Prostate gland (tissue), 2 donors: ENCODE measurements at places on chromosomes 4 and X. TPM values are rescaled to one million over a fixed set of nuclear protein-coding genes. Genes with fewer than 3 reads are reported as not detected.

- H3K4me3 ChIP-seq = no peak overlapping the region
- H3K27ac ChIP-seq = peak overlapping the region; percentile 96
- DNase-seq = no peak
- H3K36me3 ChIP-seq = no peaks in the 10 kb centered on the region
- H3K4me1 ChIP-seq = peaks cover 16% of the 10 kb centered on the region
These were observed 101.5 kb upstream of the MAML3 start for GRCh38 chr4:140255467-140255866.

GRCh38 chr4:30768277-30768676 lies 48.1 kb downstream of the PCDH7 start:
- DNase-seq = no peak
- H3K27me3 ChIP-seq = no peaks in the 10 kb centered on the region
- H3K4me1 ChIP-seq = no peaks in the 10 kb centered on the region
- no peak overlapping the region for H3K27ac ChIP-seq

DNA sequence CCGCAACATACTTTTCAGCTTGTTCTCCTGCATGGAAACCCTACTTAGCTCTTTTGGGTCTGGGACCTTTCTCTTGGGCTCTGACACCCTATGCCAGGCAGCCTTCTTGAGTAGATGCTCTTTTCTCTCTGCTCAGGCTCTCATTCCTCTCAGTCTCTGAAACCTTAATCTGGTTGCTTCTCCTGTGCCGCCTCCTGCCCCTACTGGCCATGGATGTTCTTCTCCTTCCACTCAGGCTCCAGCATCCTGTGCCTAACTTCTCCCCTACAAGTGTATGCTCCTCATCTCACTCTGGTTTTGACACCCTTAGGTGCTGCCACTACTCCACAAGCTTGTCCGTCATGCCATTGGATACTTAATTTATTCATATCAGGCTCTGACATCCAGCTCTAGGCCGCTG lies 15.2 kb downstream of the BLTP1 start:
- no peaks in the 10 kb centered on the region for H3K36me3 ChIP-seq
- DNase-seq = no peak
- H3K4me3 ChIP-seq = no peak overlapping the region
- H3K27ac ChIP-seq = no peak overlapping the region

Gene IGFBP7
- total RNA-seq = 322 TPM

Gene HPGD
- total RNA-seq = 6.5 TPM

DNA sequence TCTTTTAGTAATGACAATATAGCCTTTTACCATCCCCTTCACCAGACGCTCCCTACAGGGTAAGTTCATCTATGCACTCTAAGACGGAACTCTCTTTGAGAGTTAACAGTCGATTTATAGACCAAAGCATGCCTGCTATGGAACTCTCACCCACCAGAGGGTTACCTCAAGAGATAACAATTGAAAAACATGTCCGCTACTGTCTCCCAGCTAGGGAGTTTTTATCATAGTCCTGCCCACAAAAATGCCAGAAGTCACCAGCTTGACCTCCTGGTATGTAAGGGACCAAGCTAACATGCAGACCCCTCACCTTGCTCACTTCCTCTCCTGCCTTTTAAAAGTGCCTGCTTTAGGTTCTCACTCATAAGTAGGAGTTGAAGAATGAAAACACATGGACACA lies 16.7 kb upstream of the YTHDC1 start:
- no peak overlapping the region for H3K4me3 ChIP-seq
- no peaks in the 10 kb centered on the region for H3K36me3 ChIP-seq
- H3K27me3 ChIP-seq = no peaks in the 10 kb centered on the region
- no peaks in the 10 kb centered on the region for H3K4me1 ChIP-seq
- H3K27ac ChIP-seq = no peak overlapping the region

DNA sequence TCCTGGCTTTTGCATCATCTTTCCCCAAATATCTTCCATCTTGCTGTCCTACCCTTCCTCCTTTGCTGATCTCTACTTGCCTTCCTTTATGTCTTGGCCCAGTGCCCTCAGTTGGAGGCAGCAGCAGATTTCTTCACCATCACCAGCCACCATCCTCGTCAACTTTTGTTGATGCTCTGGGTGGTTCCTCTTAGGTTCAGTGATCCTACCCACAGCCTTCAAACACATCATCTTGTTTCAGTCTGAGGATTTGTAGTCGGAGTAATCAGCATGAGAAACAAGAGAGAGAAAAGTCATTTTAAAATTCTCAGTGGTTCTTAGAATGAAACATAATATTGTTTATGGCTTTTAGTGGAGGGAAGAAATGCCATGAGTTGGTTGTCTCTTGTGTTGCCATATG lies 65.8 kb downstream of the FTHL17 start:
- no peak for DNase-seq
- no peak overlapping the region for H3K4me3 ChIP-seq

DNA sequence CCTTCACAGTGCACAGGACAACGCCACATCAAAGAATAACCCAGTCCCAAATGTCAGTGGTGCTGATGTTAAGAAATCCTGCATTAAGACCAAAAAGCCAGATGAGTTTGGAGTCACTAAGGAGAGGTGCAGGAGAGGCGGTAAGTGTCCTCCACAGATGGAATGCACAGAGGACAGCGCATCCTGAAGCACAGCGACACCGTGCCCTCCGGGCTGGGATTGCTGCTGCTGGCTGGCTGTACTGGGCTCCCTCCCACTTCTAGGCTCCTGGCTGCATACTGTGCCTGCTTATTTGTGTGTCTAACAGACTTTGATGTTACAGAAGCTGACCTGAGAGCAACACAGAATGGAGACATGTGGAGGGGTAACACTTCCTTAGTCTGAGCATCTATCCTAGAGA lies 325.6 kb upstream of the BOD1L1 start:
- no peaks in the 10 kb centered on the region for H3K4me1 ChIP-seq
- no peaks in the 10 kb centered on the region for H3K27me3 ChIP-seq
- no peak for DNase-seq

DNA sequence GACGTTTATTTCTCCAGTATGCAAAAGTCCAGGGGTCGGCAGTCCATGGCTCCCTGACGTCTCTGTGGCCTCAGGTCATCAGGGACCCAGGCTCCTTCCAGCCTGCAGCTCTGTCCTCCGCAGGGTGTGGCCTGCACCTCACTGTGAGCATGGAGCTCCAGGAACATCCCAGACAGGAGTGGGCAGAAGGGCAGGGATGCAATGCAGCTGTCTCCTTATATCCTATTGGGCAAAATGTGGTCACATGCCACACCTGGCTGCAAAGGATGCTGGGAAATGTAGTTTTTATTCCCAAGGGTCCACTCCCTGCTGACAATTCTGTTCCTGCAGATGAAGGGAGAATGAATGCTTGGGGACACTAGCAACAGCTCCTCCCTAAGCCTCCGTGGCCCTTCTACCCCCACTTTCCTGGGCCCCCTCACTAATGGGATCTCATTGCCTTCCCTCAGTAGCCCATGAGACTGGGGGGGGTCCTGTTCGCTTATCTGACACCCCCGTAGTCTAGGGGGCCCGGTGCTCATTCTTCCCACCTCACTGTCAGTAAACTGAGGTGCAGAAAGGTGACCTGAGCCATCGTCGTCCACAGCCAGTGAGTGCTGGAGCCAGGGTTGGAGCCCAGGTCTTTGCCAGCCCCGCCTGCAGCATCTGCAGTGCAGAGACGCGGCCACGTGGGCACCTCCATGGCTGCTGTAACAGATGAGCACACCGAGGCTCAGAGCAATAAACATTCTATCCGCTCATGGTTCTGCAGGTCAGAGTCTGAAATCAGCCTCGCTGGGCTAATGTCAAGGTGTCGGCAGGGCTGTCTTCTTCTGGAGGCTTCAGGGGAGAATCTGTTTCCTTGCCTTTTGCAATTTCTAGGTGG lies 5.9 kb upstream of the GRPEL1 start:
- no peak overlapping the region for H3K4me3 ChIP-seq
- H3K4me1 ChIP-seq = no peaks in the 10 kb centered on the region
- DNase-seq = peak; percentile 15

Gene IGSF1
- total RNA-seq = 11.0 TPM

DNA sequence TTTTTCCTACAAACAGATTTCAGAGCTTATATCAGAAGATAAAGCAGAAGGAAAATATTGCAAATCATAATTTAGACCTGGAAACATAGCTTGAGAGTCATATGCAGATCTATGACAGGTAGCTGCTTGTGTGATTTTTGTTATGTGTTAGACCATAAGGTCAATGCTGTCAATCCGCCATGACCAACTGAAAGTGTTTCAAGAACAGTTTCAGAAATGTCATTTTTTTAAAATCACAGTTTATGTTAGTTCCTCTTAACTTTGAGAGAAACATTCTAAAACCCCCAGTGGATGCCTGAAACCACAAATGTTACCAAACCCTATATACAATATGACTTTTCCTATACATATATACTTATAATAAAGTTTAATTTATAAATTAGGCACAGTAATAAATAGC lies 391.3 kb upstream of the FAM241A start:
- no peaks in the 10 kb centered on the region for H3K27me3 ChIP-seq
- H3K4me3 ChIP-seq = no peak overlapping the region
- DNase-seq = no peak
- no peaks in the 10 kb centered on the region for H3K4me1 ChIP-seq
- H3K27ac ChIP-seq = no peak overlapping the region

GRCh38 chr4:174119830-174120229 lies 163.6 kb downstream of the FBXO8 start:
- DNase-seq = no peak
- H3K27me3 ChIP-seq = no peaks in the 10 kb centered on the region
- H3K4me3 ChIP-seq = no peak overlapping the region
- H3K27ac ChIP-seq = no peak overlapping the region

Gene OTOP1
- not detected for total RNA-seq

DNA sequence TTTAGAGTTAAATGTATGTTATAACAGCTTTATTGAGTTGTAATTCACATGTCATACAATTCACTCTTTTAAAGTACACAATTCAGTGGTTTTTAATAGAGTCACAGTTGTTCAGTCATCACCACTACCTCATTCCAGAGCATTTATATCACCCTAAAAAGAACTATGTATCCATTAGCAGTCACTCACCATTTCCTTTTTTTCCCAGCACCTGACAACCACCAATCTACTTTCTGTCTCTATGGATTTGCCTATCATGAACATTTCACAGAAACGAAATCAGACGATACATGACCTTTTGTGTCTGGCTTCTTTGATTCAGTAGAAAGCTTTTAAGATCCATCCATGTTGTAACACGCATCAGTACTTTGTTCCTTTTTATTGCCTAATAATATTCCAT lies 52.9 kb upstream of the FRAS1 start:
- no peak overlapping the region for H3K4me3 ChIP-seq
- no peaks in the 10 kb centered on the region for H3K27me3 ChIP-seq
- no peak overlapping the region for H3K27ac ChIP-seq
- DNase-seq = no peak
- H3K4me1 ChIP-seq = no peaks in the 10 kb centered on the region

DNA sequence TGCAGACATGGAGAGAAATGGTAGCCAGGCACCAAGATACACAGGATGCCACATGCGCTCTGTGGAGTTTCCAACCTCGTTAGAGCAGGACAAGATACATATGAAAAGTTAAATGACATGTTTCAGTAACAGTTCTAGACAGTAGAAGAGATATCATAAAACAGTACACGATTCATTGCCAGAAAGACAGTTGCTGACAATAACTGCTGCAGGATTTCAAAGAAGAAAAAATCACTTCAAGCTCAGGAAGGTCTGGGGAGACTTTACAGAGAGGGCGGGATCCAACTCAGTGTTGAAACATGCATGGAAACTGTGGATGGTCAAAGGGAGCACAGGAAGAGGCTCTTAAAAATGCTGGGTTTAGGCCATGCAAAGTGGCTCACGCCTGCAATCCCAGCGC lies 31.0 kb downstream of the DCTD start:
- no peaks in the 10 kb centered on the region for H3K27me3 ChIP-seq
- DNase-seq = no peak
- H3K4me1 ChIP-seq = no peaks in the 10 kb centered on the region
- no peak overlapping the region for H3K27ac ChIP-seq
- H3K36me3 ChIP-seq = peaks cover 6% of the 10 kb centered on the region

- H3K4me3 ChIP-seq = no peak overlapping the region
- no peaks in the 10 kb centered on the region for H3K4me1 ChIP-seq
- H3K36me3 ChIP-seq = no peaks in the 10 kb centered on the region
- no peaks in the 10 kb centered on the region for H3K27me3 ChIP-seq
- DNase-seq = no peak
These were observed 243.7 kb upstream of the DIAPH2 start for GRCh38 chrX:96440941-96441340.

Gene PACRGL
- 35.0 TPM for total RNA-seq

DNA sequence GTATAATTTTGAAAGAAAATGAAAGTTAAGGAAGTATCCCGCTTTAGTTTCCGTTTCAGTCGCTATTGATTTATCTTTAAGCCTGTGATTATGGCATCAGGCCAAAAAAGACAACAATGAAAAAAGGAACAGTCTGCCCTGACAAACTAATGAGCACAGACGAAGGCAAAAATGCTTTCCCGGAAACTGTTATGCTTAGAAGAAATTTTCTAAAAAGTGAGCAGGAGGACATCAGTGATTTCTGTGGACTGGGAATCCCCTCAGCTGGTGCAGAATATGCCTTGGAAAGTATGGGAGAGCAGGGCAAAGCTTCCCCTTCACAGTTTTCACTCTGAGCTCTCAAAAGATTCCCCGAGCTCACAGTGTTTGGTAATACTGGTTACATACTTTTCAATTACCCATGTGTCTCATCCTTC lies 5.1 kb upstream of the CXCL10 start:
- H3K27me3 ChIP-seq = no peaks in the 10 kb centered on the region
- no peak for DNase-seq
- peak overlapping the region; percentile 11 for H3K4me3 ChIP-seq
- no peak overlapping the region for H3K27ac ChIP-seq

Gene BMPR1B
- 59.8 TPM for total RNA-seq

GRCh38 chr4:151395873-151396272 lies 13.1 kb upstream of the FHIP1A start:
- no peaks in the 10 kb centered on the region for H3K27me3 ChIP-seq
- no peak for DNase-seq
- H3K36me3 ChIP-seq = no peaks in the 10 kb centered on the region
- H3K4me3 ChIP-seq = no peak overlapping the region
- no peaks in the 10 kb centered on the region for H3K4me1 ChIP-seq

DNA sequence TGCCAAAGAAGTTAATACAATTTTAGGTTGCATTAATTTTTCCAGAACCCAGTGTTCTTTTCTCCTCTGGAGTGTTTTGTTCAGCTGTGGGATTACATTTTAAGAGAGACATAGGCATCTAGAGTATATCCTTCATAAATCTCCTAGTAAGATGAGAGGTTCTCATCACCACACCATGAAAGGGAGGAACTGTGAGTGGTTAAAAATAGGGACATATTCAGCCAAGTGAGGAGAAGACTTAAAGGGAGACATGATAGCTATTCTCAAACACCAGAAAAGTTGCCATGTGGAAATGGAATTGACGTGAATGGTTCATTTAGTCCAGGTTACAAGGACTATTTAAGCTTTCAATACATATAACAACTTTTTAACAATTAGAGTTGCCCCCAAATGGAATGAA lies 6.5 kb upstream of the MRPL1 start:
- H3K27me3 ChIP-seq = no peaks in the 10 kb centered on the region
- H3K36me3 ChIP-seq = no peaks in the 10 kb centered on the region
- H3K4me1 ChIP-seq = no peaks in the 10 kb centered on the region
- no peak overlapping the region for H3K27ac ChIP-seq

GRCh38 chr4:185534866-185535611 lies at the start of gene PDLIM3:
Gene PDLIM3 (minus strand): TSS chr4:185535507. CDS start chr4:185535434, 73 bp downstream.
- peak within 1 kb of the TSS; percentile 57 for H3K4me3 ChIP-seq
- DNase-seq = no peak
- no peaks in the 10 kb centered on the region for H3K36me3 ChIP-seq
- peak within 1 kb of the TSS; percentile 81 for H3K27ac ChIP-seq
- H3K27me3 ChIP-seq = no peaks in the 10 kb centered on the region
